Activated T-helper 1 cell treated with anti-CD3 and anti-CD28 coated beads, Interleukin-2, amount 50 U/mL, for 16 hours (primary cell): ENCODE measurements at places on chromosomes 1 and 21.

DNA sequence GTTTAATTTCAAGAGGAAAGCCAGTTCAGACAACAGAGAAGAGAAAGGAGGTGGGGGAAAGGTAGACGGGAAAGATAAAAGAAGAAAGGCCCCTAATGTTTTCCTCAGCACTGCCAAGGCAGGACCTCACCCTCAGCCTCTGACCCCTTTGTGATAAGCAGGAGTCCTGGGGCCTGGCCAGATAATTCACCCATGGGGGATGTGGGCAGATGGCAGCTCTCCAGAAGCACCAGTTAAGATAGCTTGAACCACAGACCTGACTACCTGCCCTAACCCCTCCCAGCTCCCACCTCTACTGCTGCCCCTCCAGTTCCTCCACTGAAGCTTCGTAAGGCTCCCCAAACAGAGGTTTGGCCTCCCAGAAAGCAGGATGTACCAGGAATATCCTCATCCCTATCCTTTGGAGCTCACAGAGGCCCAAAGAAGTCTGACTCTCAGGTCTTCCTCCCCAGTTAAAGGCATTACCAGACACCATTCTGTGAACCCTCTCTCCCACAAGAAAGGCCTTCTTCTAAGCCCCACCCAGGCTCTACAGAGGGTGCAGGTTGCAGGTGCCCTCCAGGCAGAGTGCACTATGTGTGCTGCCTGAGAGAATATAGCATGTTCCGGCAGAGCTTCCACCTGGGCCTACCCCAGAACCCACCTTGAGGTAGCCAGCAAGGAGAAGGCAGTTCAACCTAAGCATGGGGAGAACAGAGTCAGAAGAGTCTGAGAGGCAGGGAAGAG, 9.2 kb upstream of the SNAPIN start:
- DNase-seq = no peak

GRCh38 chr1:231383159-231383860, 38.8 kb downstream of the EGLN1 start:
- no peak for DNase-seq

DNA sequence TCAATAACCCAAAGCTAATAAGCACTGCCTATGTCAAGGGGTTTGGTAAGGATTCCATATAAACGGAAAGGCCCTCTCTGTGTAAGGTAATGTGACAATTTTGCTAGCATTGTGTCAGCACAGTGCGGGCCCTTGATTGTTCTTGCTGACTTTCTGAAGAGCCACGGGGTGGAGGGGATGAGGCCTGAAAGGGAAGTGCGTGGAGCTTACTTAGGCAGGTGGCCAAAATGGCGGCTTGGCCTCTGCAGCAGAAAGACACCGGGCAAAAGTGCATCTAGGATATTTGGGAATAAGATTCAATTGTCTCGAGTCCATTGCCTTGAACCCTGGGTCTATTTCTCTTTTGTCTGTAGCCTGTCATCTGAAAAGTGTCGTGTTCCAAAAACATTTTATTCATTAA, 114.3 kb downstream of the TGFB2 start:
- DNase-seq = no peak

GRCh38 chr1:115251856-115252255, 86.2 kb downstream of the NGF start:
- DNase-seq = no peak

GRCh38 chr1:19096036-19096833, 113.8 kb downstream of the UBR4 start:
- DNase-seq = no peak

DNA sequence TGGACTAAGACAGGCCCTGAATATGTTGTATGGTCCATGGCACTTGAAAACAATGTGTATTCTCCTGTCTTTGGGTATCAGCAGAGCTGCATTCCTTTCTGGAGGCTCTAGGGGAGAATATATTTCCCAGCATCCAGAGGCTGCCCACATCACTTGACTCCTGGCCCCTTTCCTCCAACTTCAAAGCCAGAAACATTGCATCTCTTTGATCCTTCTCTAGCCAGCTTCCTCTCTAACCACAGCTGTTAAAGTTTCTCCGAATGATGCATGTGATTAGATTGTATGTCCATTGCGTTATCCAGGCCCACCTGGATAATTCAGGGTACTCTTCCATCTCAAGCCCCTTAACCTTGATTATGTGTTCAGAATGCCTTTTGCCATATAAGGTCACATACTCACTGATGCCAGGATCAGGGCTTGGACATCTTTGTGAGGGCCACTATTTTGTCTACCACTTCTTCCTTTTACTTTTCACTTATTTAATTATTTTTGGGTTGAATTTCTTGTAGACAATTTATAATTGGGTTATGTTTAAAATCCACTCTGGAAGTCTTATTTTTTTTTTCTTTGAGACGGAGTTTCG, 5.3 kb downstream of the CHD1L start:
- no peak for DNase-seq
